ENCODE measurements at places on chromosomes 3 and 15. TPM values are rescaled to one million over a fixed set of nuclear protein-coding genes. Genes with fewer than 3 reads are reported as not detected.

GRCh38 chr15:31457631-31458526 is 131.2 kb downstream of the KLF13 start:
- H3K27ac ChIP-seq, result no peak overlapping the region
- DNase-seq, result no peak
- H3K4me3 ChIP-seq, result no peak overlapping the region
- peaks cover 9% of the 10 kb centered on the region for H3K4me1 ChIP-seq

GRCh38 chr15:55694652-55695150 is 48.3 kb downstream of the PRTG start:
- no peak for DNase-seq
- H3K4me1 ChIP-seq, result no peaks in the 10 kb centered on the region
- no peak overlapping the region for H3K4me3 ChIP-seq
- no peak overlapping the region for H3K27ac ChIP-seq

Gene EOMES
- 0.69 TPM for total RNA-seq

DNA sequence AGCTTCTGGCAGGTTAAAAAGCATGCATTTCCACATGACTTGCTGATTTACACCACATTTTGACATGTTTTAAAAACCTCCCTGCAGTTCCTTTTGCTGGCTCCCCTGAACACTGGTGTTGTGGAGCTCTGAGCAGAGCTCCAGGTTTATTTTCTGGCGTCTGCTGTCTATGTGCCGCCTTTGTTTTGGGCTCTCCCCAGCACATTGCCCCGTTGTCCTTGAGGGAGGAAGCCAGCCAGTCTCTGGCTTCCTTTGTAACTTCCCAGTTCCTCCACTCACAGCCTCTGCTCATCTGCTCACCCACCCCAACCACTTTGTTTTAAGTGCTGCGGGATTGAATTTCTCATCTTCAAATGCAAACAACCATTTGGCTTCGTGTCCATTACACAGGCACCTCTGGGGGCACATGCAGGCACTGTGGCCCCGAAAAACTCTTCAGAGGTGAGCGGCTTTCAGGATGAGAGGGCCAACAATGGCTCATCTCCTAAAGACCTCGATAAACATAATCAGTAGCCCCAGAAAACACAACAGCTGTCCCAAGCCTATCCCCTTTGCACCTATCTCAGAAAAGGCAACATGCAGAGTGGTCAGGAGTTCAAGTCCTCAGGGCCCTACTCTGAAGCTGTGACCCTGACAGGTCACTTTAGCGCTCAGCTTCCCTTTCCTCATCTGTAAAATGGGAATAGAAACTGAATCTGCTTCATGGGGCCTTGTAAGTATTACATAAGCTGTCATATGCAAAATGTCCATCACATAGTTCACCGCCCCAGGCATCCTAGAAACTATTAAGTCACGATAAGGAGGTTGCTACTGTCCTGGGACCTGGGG is 1.3 kb upstream of the MEF2A start:
- peak overlapping the region; percentile 57 for H3K27ac ChIP-seq
- no peak for DNase-seq
- peaks cover 22% of the 10 kb centered on the region for H3K4me1 ChIP-seq
- H3K4me3 ChIP-seq, result peak overlapping the region; percentile 57
- no peaks in the 10 kb centered on the region for H3K36me3 ChIP-seq

Gene PCSK6
- not detected for total RNA-seq

Gene MESP1
- total RNA-seq, result not detected

DNA sequence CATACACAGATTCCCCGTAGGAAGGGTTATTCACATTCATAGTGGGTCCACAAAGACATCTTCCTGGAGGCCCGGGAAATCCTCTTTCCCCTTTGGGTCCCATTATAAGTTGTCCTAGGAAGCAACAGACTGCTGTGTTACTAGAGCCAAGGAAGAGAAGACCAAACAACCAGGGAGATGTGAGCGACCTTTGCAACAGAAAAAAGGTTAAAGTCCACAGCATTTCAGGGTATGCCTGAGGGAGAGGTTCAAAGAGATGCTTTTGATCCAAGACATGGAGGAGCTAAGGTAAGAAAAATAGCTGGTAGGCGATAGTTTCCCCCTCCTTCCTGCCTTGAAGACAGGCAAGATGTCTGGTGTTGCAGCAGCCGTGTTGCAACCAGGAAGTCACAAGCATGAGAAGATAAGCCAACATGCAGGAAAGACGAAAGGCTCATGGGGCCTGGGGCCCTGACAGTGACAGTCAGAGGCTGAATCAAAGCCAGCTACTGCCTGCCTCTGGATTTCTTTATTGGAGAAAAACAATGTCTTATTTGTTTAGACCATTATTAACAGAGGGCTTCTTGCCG is 30.9 kb downstream of the EAF1 start:
- no peak overlapping the region for H3K27ac ChIP-seq
- H3K27me3 ChIP-seq, result no peaks in the 10 kb centered on the region
- peaks cover 21% of the 10 kb centered on the region for H3K4me1 ChIP-seq
- no peak overlapping the region for H3K4me3 ChIP-seq
- DNase-seq, result no peak

Gene SOX14
- total RNA-seq, result not detected

DNA sequence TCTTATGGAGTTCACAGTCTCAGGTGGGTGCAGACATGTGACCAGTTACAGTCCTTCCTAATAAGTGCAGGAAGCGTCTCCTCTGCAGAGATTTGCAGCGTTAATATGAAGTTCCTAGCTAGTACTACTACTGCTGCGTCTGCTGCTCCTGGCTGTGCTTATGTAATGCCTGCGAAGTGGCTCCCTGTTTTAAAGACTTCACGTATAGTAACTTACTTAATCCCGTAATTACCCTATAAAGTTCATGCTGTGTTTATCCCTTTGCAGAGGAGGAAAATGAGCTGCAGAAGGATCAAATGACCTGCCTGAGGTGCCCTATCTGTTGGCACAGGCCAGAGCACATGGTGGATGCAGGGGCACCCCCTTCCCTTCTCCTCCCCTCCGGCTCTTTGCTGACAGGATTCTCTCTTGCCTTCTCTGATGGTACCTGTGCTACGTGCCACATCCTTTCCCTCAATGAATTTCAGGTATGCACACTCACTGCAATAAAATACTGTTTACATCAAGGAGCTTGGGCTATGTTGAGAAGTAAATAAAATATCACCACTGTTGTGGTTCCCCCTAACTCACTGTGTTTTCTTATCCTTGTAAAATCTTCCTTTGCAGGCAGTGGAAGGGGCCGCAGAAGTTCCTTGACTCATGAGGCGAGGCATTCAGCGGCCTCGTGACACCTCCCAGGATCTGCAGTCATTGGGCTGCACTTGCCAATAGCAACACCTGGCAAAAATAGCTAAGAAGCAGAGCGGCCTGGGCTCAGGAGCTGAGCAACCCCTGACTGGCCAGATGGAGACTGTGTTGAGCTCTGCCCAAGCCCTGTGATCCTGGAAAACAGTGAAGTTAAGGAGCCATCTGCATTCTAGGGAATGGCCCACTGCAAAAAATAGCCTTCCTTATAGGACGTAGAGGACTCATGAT is 188.9 kb upstream of the ATP10A start:
- no peaks in the 10 kb centered on the region for H3K4me1 ChIP-seq
- no peaks in the 10 kb centered on the region for H3K36me3 ChIP-seq
- no peak overlapping the region for H3K4me3 ChIP-seq
- H3K27ac ChIP-seq, result no peak overlapping the region
- no peaks in the 10 kb centered on the region for H3K27me3 ChIP-seq

DNA sequence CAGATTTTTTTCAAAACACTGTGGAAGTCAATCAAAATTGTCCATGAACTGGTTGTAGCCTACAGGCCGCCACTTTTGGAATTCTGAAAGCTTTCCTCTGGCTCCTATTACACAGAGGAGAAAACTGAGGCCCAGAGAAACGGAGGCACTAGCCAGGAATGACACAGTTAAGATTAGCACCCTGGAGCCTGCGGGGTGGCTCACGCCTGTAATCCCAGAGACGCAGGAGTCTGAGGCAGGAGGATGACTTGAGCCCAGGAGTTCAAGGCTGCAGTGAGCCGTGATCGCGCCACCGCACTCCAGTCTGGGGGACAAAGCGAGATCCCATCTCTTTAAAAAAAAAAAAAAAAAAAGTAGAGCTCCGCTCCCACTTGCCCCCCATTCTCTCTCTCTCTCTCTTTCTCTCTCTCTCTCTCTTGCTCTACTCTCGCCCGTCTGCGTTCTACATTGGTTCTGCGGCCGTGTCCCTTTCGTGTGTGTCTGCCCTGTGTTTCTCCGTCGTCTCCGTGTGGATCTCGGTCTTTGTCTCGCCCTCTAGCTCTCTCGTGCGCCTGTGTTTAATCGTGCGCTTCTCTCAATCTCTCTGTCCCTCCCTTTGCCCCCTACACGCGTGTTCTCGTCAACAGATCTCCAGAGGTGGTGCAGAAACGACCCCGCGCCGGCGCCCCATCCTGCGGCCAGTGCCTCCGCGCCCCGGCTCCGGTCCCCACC is 512 bp upstream of the TRH start:
- H3K36me3 ChIP-seq, result no peaks in the 10 kb centered on the region
- peak overlapping the region; percentile 6 for H3K4me3 ChIP-seq
- DNase-seq, result no peak

- no peak overlapping the region for H3K27ac ChIP-seq
- H3K36me3 ChIP-seq, result no peaks in the 10 kb centered on the region
- H3K4me3 ChIP-seq, result no peak overlapping the region
Observed at GRCh38 chr3:31486865-31487533, 45.7 kb upstream of the STT3B start.

- H3K27ac ChIP-seq, result no peak overlapping the region
- H3K4me3 ChIP-seq, result no peak overlapping the region
- H3K27me3 ChIP-seq, result no peaks in the 10 kb centered on the region
- H3K36me3 ChIP-seq, result peaks cover 36% of the 10 kb centered on the region
Observed at GRCh38 chr15:55387027-55387426, 21.1 kb downstream of the CCPG1 start.
